Activated CD8-positive, alpha-beta memory T cell treated with anti-CD3 and anti-CD28 coated beads, Interleukin-2, amount 10 ng/mL, durations not matched to agents 7 days and 5 days (primary cell): ENCODE measurements at places on chromosomes 16 and 17. TPM values are rescaled to one million over a fixed set of nuclear protein-coding genes. Genes with fewer than 3 reads are reported as not detected.

DNA sequence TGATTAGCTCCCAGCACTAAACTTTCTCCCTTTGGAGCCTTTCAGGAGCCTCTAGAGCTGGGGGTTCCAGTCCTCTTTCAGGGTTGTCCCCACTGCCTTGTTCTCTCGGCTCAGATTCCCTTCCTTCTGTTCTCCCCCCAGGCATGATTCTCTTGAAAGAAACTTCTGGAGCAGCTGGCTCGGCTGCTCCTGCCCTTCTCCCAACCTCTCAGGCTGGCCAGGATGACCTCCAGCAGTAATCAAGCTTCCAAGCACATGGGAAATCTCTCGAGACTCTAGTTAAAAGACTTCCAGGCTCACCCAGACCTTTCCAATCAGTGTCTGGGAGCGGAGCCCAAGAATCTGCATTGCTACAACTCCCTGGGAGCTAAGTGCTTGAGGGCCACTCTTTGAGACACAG lies 3.6 kb downstream of the SDK2 start:
- H3K4me1 ChIP-seq: peaks cover 12% of the 10 kb centered on the region
- H3K27ac ChIP-seq: no peak overlapping the region
- peaks cover 44% of the 10 kb centered on the region for H3K27me3 ChIP-seq

DNA sequence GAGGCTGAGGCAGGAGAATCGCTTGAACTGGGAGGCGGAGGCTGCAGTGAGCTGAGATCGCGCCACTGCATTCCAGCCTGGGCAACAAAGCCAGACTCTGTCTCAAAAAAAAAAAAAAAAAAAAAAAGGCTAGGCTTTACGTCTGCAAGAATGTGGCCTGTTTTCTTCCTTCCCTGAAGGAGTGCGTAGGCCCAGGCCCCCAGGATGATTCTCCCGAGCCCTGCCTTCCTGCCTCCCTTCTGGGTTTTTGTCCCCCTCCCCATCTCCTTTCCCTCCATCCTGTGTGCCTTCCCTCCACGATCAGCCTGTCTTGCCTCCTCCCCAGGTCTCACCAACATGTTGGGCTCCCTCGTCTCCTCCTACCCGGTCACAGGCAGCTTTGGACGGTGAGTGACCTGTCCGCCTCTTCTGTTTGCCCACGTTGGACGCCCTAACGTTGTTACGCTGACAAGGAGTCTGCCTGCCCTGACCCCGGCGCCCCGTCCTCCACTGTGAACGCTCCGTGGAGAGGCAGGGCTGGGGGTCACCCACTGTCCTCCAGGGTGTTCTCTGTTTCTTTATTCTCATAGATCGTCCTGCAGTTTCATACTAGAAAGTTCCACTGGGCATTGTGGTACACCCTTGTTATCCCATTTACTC lies 15.7 kb upstream of the RNF213 start:
- H3K4me1 ChIP-seq: no peaks in the 10 kb centered on the region
- H3K4me3 ChIP-seq: no peak overlapping the region
- H3K27me3 ChIP-seq: no peaks in the 10 kb centered on the region
- peak overlapping the region; percentile 52 for H3K27ac ChIP-seq
- DNase-seq: no peak

DNA sequence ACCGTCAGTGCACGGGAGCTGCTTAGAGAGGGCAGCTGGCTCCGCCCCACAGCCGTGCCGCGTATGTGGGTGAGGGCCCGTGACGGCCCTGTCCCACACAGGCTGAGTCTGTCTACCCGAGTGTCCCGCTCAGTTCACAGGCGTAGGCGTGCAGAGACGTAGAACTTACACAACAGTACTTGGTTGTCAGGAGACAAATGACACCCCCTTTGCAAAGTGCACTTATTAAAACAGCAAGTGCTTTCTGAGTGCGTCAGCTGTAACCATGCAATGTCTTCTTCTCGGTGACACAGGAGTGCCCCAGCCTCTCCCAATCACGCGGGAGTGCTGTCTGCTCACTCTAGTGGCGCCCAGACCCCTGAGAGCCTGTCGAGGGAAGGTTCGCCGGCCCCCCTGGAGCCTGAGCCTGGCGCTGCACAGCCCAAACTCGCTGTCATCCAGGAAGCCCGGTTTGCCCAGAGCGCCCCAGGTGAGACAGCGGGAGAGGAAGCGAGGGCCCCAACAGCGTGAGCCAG lies 64.2 kb downstream of the FOXK2 start:
- peaks cover 31% of the 10 kb centered on the region for H3K36me3 ChIP-seq
- H3K27ac ChIP-seq: peak overlapping the region; percentile 63
- peaks cover 27% of the 10 kb centered on the region for H3K4me1 ChIP-seq
- peak; percentile 56 for DNase-seq
- H3K4me3 ChIP-seq: peak overlapping the region; percentile 55

DNA sequence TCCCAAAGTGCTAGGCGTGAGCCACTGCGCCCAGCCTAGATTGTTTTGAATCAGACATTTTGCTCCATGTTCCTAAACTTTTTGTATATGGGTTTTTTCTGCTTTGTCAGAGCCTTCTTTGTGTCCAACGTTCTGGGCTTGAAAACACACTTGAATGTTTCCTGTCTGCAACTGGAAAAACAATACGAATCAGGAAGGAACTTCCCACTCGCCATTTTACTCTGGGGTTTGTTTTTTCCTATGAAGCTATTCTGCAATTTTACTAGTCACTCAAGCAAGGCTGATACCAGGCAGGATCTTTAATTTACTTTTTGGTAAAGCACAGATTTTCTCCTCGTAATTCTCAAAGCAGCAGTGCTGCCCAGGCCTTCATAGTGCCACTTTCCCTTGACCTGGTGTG lies 31.6 kb downstream of the ARHGAP17 start:
- no peaks in the 10 kb centered on the region for H3K27me3 ChIP-seq
- H3K27ac ChIP-seq: no peak overlapping the region
- H3K4me3 ChIP-seq: no peak overlapping the region
- peaks cover 23% of the 10 kb centered on the region for H3K4me1 ChIP-seq

DNA sequence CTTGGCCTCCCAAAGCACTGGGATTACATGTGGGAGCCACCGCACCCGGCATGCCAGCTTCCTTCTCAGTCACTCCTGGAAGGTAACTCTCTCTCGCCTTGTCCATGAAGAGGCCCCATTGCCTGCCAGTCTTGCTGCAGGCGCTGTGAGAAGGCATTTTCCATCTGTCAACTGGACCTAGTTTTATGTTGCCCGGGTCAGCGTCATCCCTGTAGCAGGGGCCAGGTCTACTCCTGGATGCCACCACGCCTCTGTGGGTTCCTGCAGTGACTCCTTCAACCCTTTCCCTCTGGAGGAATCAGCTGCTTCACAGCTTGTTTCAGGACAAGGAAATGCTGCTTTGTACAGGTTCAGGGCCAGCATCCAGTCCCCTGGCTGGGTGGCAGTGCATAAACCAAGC lies 2.6 kb upstream of the NLRC3 start:
- peaks cover 36% of the 10 kb centered on the region for H3K36me3 ChIP-seq
- no peak overlapping the region for H3K4me3 ChIP-seq
- H3K4me1 ChIP-seq: peaks cover 39% of the 10 kb centered on the region
- H3K27ac ChIP-seq: peak overlapping the region; percentile 98
- DNase-seq: no peak
- no peaks in the 10 kb centered on the region for H3K27me3 ChIP-seq

DNA sequence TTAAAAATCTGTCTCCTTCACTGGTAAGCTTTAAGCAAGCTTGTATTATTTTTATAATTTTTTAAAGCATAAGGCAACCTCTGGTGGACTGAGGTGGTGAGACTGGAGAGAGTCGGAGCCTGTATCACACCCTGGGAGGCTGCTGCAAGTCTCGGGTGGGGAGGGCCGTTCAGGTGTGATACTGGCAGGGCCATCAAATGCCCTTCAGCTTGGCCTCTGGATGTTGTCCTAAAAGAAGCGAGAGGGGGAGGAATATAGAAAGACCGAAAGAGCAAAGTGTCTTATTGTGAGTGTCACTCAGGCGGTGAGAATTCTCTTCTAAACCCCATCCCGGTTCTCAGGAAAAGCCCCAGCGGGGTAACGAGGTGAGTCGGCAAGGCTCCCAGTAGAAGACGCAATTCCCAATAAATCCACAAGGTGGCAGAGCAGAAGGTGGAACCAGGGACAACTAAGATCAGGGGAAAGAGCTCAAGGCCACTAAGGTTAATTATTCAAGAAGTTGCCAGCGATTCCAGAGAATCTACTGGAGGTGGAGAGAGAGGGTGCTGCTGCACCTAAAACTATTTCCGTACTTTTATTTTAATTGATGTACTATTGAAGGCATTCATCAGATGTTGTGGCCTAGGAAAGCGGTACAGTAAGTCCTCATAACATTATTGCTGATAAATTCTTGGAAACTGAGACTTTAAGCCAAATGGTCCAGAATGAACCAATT lies 14.1 kb downstream of the C17orf67 start:
- H3K27me3 ChIP-seq: no peaks in the 10 kb centered on the region
- peaks cover 3% of the 10 kb centered on the region for H3K36me3 ChIP-seq
- peak; percentile 81 for DNase-seq
- no peak overlapping the region for H3K4me3 ChIP-seq

DNA sequence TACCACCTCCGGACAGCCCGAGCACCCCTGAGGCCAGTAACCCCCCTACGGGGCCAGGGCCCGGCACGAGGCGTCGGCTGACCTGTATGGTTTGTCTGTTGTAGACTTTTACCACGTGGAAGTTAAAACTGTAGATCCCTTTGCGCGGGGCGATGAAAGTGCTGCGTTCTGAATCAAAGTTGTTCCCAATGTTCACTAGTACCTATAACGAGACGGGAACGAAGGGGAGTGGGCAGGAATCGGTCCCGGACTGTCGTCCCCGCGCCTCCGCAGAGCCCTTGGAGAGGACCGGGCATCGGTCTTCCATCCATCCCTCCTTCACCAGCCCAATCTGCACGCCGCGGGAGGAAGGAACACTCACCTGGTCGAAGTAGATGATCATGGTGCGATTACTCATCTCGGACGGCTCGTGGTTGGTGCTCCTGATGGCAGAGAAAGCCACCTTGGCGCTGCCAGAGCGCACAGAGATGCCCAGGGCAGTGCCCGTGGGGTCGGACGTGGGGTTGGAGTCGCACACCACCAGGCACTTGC lies 732 bp downstream of the CBLN1 start:
- H3K4me3 ChIP-seq: peak overlapping the region; percentile 13
- DNase-seq: no peak

DNA sequence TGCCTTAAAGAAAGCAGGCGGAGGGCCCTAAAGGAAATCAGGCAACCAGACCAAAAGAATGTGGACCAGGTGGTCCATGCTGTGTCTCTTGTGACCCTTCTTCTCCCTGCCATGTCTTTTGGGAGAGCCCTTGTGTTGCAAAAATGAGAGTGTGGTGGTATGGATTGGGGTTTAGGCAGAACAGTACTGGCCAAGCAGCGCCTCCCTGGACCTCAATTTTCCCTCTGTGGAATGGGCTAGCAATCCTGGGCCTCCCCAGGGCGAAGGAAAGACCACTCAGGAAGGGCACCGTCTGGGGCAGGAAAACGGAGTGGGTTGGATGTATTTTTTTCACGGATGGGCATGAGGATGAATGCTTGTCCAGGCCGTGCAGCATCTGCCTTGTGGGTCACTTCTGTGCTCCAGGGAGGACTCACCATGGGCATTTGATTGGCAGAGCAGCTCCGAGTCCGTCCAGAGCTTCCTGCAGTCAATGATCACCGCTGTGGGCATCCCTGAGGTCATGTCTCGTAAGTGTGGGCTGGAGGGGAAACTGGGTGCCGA lies 7.6 kb upstream of the NLRC5 start:
- no peak overlapping the region for H3K4me3 ChIP-seq
- no peaks in the 10 kb centered on the region for H3K27me3 ChIP-seq
- no peak for DNase-seq
- peaks cover 29% of the 10 kb centered on the region for H3K36me3 ChIP-seq

DNA sequence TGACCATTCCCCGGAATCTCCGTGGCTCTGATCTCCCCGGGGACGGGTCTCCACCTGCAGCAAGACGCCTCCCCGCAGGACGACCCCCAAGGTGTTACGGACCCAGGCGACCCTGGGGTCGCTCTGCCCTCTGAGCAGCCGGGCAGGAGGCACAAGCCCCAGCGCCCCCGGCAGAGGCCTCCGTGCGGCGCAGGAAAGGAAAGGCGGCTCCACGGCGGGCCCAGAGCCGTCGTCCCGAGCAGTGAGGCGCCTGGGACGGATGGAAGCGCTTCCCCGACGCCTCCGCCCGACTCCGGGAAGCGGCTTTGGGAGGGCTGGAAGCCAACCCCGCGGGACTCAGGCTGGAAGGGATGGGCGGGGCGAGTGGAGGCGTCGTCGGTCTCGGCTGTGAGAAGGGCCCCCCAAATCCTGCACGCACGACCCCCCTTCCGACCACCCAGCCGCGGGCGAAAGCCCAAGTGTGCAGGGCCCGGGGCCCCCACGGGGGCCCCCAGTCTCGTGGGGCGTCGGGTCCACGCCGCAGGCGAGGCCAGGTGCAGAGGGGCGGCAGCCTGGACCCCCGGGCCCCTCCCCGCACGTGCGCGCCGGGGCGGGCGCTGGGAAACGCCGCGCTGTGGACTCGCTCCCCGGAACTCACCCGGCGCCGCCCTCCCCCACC lies 32.7 kb upstream of the RPH3AL start:
- peaks cover 12% of the 10 kb centered on the region for H3K4me1 ChIP-seq
- no peak overlapping the region for H3K27ac ChIP-seq
- peaks cover 2% of the 10 kb centered on the region for H3K36me3 ChIP-seq
- no peak overlapping the region for H3K4me3 ChIP-seq
- peaks cover 29% of the 10 kb centered on the region for H3K27me3 ChIP-seq

GRCh38 chr17:1197781-1198490 lies 18.2 kb upstream of the ABR start:
- H3K27ac ChIP-seq: peak overlapping the region; percentile 91
- DNase-seq: peak; percentile 96

HAGHL gene
- 14.3 TPM for total RNA-seq

NPIPA5 gene
- total RNA-seq: 22.5 TPM

TBC1D3G gene
- total RNA-seq: not detected

CD300LB gene
- total RNA-seq: not detected

SLC16A13 gene
- total RNA-seq: 34.1 TPM
